ENCODE measurements at places on chromosomes 4 and X.
A peak's percentile ranks its signal among the peaks of the same experiment; 100 is the strongest.

DNA sequence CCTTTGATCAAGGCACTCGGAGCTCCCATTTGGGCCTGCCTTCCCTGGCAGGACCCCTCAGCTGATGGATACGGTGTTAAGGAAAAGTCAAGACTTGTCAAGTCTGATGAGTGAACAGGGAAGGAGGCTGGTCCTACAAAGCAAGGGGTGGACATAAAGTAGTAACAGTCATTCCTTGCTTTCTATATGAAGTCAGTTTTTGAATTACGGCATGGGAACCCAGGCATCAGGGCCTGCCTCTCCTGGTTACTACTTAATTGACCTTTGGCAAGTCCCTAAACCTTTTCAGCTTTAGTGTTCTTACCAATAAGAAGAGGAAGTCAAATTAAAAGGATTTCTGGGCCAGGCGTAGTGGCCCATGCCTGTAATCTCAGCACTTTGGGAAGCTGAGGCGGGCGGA lies 7.0 kb downstream of the CHST7 start:
- no peak for DNase-seq

DNA sequence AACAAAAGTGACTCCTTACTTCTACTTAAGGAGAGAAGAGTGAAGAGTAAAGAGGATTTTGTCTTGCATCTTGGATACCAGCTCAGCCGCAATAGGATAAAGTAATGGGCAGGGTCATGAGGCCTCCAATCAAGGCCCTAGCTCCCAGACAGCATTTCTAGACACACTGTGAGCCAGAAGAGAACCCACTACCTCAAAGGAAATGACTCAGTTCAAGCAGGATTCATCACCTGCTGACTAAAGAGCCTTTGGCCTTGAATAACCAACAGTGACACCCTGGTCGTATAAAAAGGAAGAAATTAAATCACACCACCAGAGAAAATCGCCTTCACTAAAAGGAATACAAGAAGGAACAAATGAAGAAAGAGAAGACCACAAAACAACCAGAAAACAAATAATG lies 416.1 kb downstream of the PCDH18 start:
- no peak for DNase-seq

- no peak for DNase-seq
These were observed 63.2 kb upstream of the TNIP3 start for GRCh38 chr4:121227341-121227792.

DNA sequence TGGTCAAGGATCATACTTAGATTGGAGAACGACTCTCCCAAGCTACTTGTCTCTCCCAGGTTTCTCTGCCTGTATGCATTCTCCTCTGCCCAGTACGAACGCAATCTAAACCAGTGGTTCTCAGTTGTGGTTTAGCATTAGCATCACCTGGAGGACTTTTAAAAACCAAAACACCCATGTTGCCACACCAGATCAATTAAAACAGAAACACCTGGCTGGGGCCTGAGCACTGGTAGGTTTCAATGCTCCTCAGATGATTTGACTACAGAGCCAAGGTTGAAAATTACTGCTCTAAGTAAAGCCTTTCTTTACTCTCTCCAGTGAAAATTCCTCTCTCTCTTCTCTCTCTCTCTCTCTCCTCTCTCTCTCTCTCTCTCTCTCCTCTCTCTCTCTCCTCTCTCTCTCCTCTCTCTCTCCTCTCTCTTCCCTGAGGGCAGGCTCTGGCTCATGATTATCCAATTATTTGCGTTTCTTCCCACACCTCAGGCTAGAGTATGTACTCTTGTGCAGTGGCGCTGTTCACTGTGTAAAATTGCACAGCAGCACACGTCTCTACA lies 153.7 kb upstream of the FGF13 start:
- DNase-seq = no peak

GRCh38 chr4:82744284-82744968 lies 54.2 kb downstream of the SCD5 start:
- DNase-seq = peak; percentile 42

- no peak for DNase-seq
These were observed 26.7 kb downstream of the DKK2 start for GRCh38 chr4:107009196-107009968.

GRCh38 chr4:177239878-177240277 lies 69.8 kb upstream of the NEIL3 start:
- DNase-seq = peak; percentile 76

GRCh38 chr4:65645185-65645584 lies 25.1 kb downstream of the EPHA5 start:
- no peak for DNase-seq

- DNase-seq = no peak
These were observed 814.8 kb upstream of the PRKX start for GRCh38 chrX:4528247-4528646.
